Stimulated activated CD8-positive, alpha-beta memory T cell treated with anti-CD3 and anti-CD28 coated beads, Interleukin-2, amount 100 ng/mL, for 1 hour (primary cell): ENCODE measurements at places on chromosomes 2 and 18.

DNA sequence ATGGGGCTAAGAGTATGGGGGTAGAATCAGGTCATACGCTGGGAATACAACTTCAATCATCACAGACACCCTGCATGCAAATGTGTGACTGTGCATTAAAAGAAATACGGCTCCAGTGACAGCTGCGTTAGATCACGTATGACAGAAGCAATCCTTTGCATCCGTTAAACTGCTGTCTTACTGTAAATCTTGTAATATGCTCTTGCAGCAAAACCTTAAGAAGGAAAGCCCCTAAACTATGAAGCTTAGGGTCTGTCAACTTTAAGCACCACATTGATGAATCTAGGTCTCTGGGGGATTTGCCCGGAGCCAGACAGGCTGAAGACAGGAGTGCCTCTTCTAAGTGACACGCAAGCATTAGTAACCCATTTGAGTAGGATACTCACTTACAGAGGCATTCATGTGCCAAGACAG is 84.7 kb upstream of the EML6 start:
- no peak for DNase-seq

DNA sequence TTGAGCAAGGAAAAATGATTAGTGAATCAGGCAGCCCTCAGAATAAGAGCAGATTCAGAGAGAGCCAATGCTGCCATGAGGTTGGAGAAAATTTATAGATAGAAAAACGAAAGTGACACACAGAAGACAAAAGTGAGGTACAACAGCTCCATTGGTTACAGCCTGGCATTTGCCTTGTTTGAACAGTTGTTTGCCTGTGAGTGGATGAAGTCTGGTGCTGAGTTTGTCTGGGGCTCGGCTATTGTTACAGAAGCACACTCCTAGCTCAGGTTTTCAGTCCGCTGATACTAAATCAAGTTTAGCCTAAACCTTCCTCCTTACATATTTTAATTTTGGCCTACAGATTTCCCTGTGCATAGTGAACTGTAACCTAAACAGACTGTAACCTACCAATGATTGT is 387.8 kb upstream of the RAB12 start:
- no peak for DNase-seq

DNA sequence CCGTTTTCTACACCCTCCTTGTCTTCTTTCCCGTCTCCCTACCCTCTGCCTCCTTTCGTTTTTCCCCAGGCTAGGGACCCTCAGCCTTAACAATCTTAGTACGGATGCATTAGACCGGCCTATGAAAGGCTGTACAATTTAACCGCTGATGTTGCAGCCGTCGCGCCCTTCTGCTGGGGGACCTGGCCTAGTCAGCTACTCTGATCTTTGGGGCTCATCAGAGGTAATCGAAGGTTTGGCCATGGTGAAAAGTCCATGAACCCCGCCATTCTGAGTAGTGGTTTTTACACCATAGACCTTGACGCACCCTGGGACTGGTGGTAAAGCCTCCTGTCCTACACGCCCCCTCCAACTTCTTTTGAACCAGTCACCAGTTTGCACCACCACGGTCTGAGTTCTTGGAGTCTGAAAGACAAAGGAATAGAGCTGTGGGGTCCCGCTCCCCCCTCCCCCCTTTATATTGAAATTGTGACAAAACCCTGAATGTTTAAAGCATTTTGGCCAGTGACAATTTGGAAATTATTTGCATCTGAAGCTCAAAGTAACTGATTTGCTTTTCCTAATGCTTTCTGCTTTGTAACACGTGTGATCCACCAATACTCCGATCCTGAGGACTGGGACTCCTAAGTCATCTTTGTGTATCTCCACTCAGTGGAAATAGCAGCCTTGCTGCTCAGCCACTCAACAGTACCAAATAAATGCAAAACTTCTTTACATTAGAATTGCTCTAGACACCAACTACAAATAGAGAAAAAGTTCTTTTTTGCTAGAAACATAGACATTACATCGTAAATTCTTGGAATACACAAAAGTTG is 642 bp upstream of the SRSF7 start:
- no peak for DNase-seq

GRCh38 chr2:121090088-121090715 is 194.8 kb downstream of the TFCP2L1 start:
- no peak for DNase-seq

DNA sequence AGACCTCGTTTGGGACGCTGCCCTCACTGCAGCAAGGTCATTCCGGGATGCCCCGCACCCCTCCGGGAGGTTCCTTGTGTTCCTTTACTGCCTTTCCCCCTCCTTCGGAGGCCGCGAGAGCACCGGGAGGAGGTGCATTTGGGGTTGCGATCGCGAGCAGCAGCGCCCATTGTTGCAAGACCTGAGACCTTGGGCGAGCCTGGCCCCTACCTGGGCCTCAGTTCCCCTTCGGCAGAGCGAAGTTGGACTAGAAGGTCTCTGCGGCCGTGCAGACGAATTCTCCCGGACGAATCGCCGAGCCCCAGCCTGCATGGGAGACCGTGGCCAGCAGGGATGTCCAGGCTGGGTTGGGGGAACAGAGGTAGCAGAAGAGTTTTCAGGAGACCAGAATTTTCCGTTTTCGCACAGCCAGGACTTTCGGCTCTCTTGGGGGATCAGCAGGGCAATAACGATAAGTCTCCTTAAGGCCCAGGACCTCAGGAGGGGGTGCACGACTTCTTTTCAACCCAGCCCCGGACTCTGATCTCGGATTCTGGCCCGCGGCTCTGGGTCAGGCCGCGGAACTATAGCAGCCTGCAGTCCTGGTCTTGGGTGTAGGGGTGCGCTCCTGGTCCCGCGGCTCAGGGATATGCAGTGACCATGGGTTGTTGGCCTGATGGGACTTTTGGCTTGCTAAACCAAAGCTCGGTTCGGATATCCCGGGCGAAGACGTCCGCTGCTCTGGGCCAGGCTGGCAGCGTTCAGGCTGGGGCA is 2.8 kb downstream of the GDF7 start:
- DNase-seq: no peak

- DNase-seq: no peak
These were observed 161.6 kb downstream of the CTIF start for GRCh38 chr18:48700446-48700845.

GRCh38 chr18:26893996-26894395 is 28.5 kb upstream of the AQP4 start:
- no peak for DNase-seq

DNA sequence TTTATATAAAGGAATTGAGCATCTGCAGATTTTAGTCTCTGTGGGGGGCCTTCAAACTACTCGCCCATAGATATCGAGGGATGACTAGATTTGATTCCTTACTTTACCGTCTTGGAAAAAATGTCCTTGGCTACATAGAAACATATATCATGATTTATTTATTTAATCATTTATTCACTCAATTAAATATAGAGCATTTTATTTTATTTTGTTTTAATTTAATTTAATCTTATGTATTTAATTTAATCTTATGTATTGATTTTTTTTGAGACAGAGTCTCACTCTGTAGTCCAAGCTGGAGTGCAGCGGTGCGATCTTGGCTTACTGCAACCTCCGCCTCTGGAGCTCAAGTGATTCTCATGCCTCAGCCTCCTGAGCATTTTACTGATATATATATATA is 105.4 kb downstream of the SCN9A start:
- DNase-seq: no peak

GRCh38 chr2:105034170-105034569 is 3.7 kb upstream of the MRPS9 start:
- DNase-seq: no peak

DNA sequence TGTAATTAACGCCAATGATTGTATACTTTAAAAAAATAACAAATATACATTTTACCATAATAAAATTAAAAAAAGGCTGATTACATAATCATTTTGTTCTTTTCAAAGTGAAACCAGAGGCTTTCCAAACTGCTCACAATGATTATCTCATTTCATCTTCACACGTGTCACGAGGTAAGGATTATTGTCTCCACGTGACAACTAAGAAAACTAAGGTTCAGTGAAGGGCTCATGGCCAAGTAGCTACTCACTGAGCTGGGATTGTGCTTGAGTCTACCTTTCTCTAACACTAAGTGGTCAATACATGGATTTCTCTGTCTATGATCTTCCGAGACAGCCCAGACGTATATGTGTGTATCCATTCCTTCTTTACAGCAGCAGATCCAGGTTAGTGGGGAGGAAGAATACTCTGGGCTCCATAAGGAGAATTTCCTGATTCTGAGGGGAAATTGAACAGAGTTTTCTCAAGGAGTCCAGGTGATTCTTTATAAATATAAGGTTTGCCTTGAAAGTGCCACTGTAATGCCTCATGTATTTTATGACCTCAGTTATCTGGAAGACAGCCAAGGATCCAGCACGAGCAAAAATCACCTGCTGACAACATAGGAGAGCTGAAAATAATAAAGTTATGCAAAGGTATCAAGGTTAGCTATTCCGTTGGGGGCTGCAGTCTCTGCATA is 25.6 kb upstream of the ACSL3 start:
- DNase-seq: no peak

DNA sequence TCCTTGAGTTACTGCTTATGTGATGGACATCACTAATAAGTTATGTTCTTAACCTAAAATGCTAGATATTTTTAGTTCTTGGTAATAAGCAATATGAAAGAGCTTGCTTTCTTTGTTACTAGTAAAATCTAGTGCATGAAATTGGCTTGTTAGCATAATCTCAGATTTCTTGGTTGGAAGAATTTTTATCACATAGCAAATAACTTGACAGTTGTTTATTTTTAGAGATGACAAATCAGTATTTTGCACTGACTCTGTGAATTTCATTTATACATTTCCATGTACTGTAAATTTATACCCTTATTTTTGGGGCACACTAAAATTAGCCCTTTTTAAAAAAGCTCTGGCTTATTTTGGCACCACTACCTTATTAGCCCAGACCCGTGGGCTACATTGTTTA is 45.6 kb downstream of the LCLAT1 start:
- no peak for DNase-seq

DNA sequence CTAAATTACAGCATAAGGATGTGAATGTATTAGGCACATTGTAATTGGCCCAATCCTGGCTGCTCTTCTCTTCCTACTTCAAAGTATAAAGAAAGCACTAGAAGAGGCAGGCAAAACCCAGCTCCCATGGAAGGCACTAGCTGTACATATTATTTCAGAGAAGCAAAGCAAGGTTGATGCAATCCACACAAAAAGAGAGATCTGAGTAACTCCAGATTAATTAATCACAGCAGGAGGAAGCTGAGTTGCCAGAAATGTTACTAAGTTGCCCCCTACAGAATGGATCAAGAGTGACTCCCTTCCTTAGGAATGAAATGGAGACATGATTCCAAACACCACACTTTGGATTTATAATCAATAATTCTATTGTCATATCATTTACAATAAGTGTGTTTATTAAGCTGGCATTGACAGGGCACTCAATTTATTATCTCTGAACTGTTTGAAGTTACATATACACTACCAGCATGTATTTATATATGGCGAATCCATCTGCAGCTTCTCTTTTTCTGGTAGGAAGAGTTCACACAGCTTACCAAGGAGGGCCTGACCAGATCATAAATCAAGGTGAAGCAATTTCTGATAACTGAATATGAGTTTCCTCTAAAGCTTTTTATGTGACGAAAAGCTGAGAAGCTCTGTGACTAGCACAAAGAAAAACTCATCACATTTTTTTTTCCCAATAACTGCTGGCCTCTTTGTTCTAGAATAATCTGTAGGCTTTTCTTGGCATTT is 393.1 kb upstream of the LYPD1 start:
- no peak for DNase-seq

- DNase-seq: no peak
These were observed 6.4 kb downstream of the NEB start for GRCh38 chr2:151727593-151728552.

DNA sequence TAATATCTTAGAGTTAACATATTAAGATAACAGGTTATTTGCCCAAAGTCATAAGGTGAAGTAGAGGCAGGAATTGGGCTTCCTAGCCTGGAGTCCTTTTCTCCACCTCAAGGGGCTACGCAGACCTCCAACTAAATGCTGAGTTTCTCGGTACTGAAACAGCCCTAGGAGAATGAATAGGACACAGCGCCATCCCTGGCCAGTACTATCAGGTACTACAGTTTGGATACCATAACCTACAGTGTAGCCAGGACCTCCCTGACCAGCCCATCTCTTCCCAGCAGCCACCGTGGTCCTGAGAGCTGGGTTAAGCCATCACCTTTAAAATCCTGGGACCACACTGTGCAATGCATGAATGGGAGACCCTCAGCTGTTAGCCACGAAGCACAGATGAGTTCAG is 15.7 kb downstream of the CASP8 start:
- no peak for DNase-seq

DNA sequence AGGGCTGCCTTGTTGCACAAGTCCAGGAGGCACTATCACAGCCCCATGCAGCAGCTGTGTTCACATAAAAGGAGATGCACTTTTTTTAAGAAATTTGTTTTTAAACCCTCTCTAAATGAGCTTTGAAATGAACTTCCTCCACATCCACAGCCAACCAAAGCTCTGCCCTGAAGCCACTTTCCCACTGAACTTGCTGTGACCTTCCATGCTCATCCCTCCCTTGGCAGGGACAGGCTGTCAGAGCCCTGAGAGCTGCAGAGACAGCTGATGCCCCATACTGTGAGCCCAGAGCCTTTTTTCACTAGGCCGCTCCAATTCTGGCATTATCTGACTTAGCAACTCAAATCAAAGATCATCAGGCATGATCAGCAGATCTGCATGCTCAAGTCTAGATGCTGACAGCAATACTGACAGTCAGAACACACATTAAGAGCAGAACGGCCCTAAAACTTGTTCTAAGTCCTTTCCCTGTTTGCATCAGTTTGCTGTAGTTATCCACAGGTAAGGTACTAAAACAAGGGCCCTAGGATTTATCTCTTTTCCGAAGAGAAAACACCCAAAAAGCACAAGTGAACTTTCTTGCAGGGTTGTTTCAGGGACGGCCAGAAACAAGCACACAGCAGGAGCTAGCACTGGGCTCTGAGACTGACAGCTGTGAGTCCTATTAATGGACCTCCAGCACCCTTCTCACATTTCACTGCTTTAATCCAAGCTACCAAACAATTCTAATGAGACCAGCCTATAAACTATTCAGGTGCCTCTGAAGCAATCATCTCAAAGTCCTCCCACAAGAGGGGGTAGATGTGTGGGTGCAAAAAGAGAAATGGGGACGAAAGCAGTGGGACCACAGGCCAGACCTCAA is 34.9 kb downstream of the RNU4ATAC start:
- DNase-seq: no peak

DNA sequence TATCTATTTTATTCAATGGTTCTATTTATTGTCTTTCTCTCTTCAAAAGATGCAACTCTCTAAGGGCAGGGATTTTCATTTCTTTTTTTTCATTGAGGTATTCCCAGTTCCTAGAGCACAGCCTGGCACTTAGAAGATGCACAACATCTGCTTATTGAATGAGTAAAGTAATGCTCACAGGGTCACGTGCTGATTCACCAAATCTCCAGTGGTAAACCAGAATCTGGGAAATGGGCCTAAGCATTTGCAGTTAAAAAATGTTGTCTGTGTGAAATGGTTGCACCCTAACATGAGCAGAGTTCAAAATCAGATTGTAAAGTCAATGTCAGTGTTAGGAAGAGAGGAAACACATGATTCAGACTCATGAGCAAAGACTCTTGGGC is 15.8 kb downstream of the SLC8A1 start:
- DNase-seq: no peak

- no peak for DNase-seq
These were observed 121.8 kb upstream of the EPAS1 start for GRCh38 chr2:46175419-46175818.
